Transverse colon (tissue), 4 donors: ENCODE measurements at places on chromosomes 6 and 20. TPM values are rescaled to one million over a fixed set of nuclear protein-coding genes. Genes with fewer than 3 reads are reported as not detected.

COL20A1 gene
- not detected for total RNA-seq

RFX6 gene
- total RNA-seq = 3.8 TPM

NNAT gene
- 12.1 TPM for total RNA-seq

GPX5 gene
- not detected for total RNA-seq

DNA sequence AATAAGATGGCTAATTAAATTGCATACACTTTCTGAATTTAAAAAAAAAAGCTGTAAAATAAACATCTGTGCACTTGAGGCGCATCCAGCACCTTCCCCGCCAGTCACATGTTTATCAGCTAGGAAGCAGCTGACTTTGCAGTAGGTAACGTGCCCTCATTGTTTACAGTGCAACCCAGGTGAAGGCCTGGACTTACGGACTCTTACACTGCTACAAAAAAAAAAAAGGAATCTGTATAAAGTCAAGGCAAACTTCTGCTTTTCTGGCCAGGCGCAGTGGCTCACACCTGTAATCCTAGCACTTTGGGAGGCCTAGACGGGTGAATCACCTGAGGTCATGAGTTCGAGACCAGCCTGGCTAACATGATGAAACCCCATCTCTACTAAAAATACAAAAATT, 327.8 kb downstream of the CDH4 start:
- no peak for DNase-seq
- H3K36me3 ChIP-seq = no peaks in the 10 kb centered on the region
- H3K27ac ChIP-seq = no peak overlapping the region
- no peaks in the 10 kb centered on the region for H3K27me3 ChIP-seq

DNA sequence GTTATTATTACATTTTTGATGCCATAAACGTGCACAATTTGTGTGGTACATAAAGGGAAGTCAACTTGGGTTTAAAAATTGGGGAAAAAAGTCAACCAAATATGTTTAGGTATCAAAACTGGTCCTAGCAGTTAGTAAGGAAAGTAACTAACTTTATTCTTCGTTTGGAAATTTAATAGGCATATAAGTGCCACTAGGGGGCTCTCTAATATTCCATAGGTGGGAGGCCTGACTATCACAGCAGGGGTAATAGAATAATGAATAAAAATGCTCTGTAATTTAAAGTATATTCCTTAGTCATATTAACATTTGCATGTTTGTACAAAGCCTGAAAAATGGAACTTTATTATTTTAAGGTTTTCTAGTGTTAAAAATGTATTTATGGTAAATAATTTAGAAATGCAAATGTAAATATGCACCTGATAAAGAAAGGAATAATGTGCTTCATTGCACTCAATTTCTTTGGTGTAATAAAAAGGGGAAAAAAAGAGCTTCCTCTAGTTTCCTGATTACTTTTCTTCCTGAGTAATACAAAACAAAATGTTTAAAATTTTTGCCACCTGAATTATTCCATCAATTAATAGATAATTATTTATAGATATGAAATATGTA, 125.7 kb upstream of the HDAC2 start:
- H3K4me3 ChIP-seq = no peak overlapping the region
- H3K4me1 ChIP-seq = no peaks in the 10 kb centered on the region
- no peak for DNase-seq

DNA sequence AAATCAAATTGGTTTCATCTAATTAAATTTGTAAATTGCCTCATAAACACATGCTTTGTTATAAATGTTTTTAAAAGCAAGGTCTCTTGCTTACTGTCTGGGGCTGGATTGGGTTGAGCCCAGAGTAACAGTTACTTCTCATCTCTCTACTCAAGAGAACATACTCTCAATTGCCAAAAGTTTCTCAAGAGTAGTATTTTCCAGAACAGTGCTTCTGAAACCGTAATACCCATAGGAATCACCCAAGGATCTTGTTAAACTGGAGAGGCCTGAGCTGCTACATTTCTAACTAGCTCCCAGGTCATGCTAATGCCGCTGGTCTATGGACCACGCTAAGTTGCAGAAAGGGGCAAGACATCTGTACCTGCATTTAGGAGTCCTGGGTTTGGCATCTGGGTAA, 744.9 kb downstream of the PTPRT start:
- no peaks in the 10 kb centered on the region for H3K36me3 ChIP-seq
- H3K27ac ChIP-seq = no peak overlapping the region
- no peak overlapping the region for H3K4me3 ChIP-seq
- no peaks in the 10 kb centered on the region for H3K4me1 ChIP-seq
- H3K27me3 ChIP-seq = no peaks in the 10 kb centered on the region

- no peaks in the 10 kb centered on the region for H3K27me3 ChIP-seq
- H3K4me3 ChIP-seq = no peak overlapping the region
- no peaks in the 10 kb centered on the region for H3K4me1 ChIP-seq
- DNase-seq = no peak
- H3K36me3 ChIP-seq = no peaks in the 10 kb centered on the region
- H3K27ac ChIP-seq = no peak overlapping the region
Observed at GRCh38 chr6:130624046-130624445, 203.2 kb upstream of the SMLR1 start.

DNA sequence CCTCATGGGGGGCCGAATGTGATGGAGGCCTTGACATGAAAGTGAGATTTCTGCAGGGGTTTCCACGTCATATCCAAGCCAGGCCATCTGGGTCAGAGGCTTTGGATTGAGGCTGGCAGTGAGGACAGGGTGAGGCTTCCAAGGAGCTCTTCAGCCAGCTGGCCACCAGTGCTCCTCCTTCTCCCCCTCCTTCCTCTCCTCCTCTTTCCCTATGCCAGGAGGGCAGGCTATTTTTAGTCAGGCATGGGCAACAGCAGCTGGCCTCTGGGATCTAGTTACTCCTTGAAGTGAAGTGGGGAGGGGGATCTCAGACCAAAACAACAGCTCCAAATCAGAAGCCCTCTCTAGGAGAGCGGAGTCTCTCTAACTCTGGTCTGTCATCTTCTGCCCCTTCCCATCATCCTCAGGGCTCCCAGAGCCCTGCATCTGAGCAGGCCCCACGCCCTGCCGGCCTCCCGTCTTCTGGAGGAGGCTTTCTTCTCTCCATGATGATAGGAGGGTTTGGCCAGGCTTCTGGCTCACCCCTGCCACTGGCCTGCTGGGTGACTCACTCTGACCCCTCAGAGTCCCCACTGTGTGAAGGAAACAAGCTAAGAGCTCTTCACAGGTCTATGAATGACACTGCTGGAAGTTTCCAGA, 612 bp downstream of the TNNC2 start:
- peak overlapping the region; percentile 49 for H3K27ac ChIP-seq
- no peaks in the 10 kb centered on the region for H3K36me3 ChIP-seq
- peaks cover 31% of the 10 kb centered on the region for H3K4me1 ChIP-seq
- no peak for DNase-seq

DNA sequence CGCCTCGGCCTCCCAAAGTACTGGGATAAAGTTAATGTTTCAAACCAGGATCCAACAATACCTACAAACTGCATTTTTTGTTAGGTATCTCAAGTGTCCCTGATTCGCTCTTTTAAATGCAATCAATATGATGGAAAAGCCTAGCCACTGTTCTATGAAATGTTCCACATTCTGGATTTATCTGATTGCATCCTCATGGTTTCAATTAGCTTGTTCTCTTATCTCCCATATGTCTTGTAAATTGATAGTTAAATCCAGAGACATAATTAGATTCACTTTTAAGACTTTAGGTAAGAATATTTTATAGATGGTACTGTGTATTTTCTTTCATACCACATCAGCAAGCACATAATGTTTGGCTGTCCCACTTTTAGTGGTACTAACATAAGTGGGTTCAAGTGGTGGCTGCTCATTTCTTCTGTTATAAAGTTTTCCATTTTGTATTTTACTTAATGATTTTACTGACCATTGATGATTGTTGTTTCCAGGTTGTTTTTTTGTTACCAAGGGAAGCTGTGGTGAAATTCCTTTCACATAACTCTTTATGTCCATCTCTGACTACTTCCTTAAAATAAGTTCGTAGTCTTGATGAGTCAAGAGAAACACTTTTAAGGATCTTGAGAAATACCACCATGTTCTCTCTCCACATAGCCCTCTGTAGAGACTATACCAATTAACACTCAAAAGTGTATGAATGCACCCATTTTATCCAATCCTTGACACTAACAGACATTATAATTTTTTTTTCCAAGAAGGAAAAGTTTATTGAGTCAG, 40.5 kb downstream of the RNGTT start:
- no peak overlapping the region for H3K27ac ChIP-seq
- no peak for DNase-seq
- no peaks in the 10 kb centered on the region for H3K4me1 ChIP-seq

- no peaks in the 10 kb centered on the region for H3K27me3 ChIP-seq
- H3K4me3 ChIP-seq = no peak overlapping the region
- no peak overlapping the region for H3K27ac ChIP-seq
- DNase-seq = peak; percentile 9
- H3K4me1 ChIP-seq = no peaks in the 10 kb centered on the region
Observed at GRCh38 chr6:22643780-22644179, 74.4 kb downstream of the HDGFL1 start.

DNA sequence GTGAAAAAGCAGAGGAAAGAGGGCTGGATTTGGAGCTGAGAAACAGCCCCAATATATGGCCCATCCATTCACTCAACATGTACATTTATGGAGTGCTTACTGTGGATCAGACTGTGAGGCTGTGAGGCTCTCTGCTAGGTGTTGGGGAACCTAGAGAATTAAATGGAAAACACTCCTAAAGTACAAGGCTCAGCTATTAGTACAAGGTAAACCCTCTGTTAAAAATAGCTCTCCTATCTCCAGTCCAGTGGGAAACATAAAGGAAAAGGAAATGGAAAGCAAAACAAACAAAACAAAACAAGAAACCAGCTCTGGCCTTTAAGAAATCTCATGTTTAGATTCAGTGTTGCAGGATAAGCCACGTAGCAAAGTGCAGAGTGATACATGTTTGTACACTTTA, 35.0 kb downstream of the LY86 start:
- H3K4me3 ChIP-seq = no peak overlapping the region
- no peaks in the 10 kb centered on the region for H3K27me3 ChIP-seq
- no peak for DNase-seq
- H3K27ac ChIP-seq = no peak overlapping the region
- H3K36me3 ChIP-seq = no peaks in the 10 kb centered on the region

GRCh38 chr6:162438980-162439379, 288.6 kb downstream of the PRKN start:
- H3K4me3 ChIP-seq = no peak overlapping the region
- H3K4me1 ChIP-seq = no peaks in the 10 kb centered on the region
- no peaks in the 10 kb centered on the region for H3K36me3 ChIP-seq
- no peaks in the 10 kb centered on the region for H3K27me3 ChIP-seq
- no peak overlapping the region for H3K27ac ChIP-seq

DNA sequence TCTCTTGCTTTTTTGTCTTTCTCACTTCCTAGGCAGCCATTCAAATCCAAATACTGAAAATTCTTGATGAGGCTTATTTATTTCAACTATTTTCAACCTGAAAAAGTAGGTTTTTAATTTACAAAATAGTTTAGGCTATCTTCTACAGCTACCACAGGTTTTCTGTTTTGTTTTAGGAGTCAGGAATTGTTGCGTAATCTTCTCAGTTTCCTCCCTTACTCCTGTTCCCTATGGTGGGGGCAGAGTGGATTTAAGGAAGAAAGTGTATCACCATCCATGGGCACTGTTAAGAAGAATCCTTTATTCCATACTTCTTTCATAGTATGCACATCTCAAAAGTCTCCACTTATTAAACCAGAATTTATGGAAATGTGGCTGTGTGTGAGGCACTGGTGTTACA, 182.4 kb downstream of the KHDC1L start:
- H3K27ac ChIP-seq = no peak overlapping the region
- H3K27me3 ChIP-seq = no peaks in the 10 kb centered on the region
- H3K4me1 ChIP-seq = no peaks in the 10 kb centered on the region

- no peaks in the 10 kb centered on the region for H3K4me1 ChIP-seq
- H3K27me3 ChIP-seq = no peaks in the 10 kb centered on the region
- H3K36me3 ChIP-seq = no peaks in the 10 kb centered on the region
- H3K27ac ChIP-seq = no peak overlapping the region
- H3K4me3 ChIP-seq = no peak overlapping the region
Observed at GRCh38 chr6:85948481-85948880, 305.8 kb upstream of the SYNCRIP start.
